ENCODE measurements at places on chromosomes 3 and 15.

GRCh38 chr3:40652072-40652471 is 127.3 kb downstream of the ZNF621 start:
- DNase-seq: no peak

- DNase-seq: no peak
Observed at GRCh38 chr3:98875535-98875934, 26.0 kb downstream of the DCBLD2 start.

DNA sequence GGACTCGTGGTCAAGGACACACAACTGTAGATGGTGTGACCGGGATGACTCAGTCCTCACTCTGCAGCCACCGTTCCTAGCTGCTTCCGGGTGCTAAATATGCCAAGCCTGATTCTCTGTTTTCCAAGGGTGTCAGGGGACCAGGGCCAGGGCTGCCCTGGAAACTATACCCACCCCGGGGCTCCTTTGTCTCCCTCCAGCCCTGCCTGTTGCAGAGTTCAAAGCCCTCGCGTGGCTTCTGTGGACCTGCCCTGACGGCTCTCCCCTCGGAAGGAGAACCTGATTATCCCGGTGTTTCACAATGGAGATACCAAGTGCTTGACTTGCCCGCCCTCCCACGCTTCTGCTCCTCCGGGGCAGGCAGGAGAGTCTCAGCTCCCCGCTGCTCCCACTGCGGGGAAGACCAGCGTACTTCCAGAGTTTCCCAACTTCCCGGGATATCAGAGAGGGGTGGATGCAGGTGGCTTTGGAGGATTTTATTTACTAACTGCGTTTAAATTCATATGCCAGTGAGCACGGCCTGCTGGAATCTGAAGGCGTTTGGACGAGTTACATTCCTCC is 125.0 kb downstream of the ASB7 start:
- DNase-seq: no peak

- no peak for DNase-seq
Observed at GRCh38 chr3:175336406-175337133, 477.4 kb downstream of the NAALADL2 start.

GRCh38 chr3:9403463-9403862 is 6.0 kb downstream of the SETD5 start:
- no peak for DNase-seq

Data from central memory CD4-positive, alpha-beta T cell (primary cell).